Activated T-cell treated with anti-CD3 and anti-CD28 coated beads, Interleukin-2, amount 50 U/mL, for 48 hours (primary cell): ENCODE measurements at places on chromosomes 2 and 18.

- DNase-seq = no peak
Measured at GRCh38 chr2:236047886-236048540, 120.2 kb downstream of the GBX2 start.

GRCh38 chr2:60163691-60164090 is 389.8 kb downstream of the BCL11A start:
- no peak for DNase-seq

DNA sequence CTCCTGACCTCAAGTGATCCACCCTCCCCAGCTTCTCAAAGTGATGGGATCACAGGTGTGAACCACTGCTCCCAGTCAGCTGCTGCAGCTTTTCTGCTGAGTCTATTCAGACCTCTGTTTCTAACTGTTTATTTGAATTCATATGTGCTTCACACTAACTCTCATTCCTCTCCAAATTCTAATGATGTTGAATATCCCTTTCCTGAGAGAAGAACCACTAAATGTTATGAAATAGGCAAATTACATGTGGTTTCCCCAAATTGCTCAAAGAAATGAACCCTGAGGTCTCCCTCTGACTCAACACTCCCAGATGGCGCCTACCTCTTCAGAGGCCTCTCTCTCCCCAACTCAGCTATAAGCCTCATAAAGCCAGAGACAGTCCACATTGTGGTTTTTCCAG is 98.6 kb downstream of the IRS1 start:
- DNase-seq = no peak

DNA sequence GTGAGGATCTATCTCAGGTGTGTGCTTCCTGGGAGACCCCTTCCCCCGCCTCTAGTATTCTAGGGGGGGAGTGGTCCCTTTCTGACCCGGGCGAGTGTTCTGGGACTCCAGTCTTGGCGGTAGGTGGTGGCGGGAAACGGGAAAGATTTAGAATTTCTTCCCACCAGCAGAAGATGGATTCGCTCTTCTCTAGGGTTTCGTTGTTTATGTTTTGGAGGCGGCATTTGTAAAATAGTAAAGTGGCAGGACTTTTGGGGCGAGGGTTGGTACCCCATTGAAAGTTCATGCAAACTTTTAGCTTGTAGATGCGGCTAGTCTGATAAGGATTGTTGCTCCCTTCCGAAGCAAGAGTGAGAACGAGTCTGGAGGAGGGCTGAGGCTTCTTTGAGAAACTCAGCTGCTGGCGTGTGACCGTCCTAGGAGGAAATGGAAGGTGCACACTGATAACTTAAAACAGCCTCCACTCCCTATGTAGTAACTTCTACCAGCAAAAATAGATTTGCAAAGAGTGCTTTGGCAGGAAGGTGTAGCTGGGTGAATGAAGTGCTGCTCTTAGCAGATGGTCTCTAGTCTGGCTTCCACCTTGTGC is 412 bp downstream of the GPD2 start:
- DNase-seq = peak; percentile 45

- peak; percentile 9 for DNase-seq
Measured at GRCh38 chr2:23425338-23425871, 40.4 kb downstream of the KLHL29 start.

DNA sequence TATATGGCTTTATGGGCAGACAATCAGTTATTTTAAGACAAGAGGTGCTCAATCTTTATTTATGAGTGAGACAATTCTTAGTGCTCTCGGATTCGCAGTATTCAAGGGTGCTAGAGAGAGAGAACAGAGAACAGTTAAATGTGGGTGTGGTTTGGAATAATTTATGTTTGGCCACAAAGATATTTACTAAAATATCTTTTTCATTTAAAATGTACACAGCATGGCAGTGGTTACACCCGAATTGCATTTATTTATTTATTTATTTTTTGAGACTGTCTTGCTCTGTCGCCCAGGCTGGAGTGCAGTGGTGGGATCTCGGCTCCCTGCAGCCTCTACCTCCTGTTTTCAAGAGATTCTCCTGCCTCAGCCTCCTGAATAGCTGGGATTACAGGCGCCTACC is 109.2 kb downstream of the CDCA7 start:
- DNase-seq = no peak
